ENCODE measurements at places on chromosomes 7 and 10.

DNA sequence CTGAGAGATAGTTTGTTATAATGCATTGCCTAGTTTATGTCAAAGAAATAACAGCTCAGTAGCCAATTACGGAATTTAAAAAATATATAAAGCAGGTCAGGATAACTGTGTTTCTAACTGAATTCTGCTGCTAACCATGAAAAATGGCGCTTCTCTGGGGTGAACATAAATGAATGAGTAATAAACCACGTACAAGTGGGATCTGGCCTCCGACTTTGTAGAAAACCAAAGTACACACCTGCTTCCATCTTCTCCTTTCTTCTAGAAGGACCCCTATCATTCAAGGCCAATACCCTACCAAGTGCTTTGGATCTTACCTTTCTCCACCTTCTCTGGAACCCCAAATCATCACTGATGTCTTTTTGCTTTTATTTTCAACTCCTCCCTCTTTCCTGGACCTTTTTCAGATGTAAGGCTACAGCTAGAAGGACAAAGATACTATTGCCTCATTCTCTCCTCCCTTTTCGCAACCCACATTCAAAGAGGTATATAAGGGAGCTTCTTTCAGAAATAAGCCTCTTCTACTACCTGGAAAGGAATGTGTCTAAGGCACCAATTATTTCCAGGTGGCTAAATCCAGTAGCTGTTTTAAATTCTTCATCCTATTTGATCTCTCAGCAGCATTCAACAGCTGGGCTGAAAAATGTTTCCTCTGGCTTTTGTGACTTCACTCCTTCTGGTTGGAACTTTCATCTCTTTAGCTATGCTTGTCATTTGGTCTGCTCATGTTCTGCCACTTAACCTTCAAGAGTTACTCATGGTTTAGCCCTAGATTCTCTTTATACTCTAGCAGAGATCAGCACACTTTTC lies 37.7 kb downstream of the NAMPT start:
- no peak for DNase-seq

DNA sequence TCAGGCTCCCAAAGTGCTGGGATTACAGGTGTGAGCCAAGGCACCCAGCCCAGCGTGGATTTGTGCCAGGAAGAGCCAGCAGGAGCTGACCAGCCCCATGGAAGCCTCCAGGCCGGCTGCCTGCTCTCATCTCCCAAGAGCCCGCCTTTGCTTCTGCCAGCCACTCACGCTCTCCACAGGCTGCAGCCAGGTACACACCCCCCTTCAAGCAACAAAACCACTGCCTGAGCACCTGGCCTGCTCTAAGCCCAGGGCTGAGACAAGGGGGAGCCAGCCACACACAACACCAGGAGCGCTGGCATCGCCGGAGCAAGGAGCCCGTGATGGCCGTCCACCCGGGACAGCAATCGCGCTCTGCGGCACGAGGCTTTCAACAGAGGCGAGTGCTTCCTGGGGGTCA lies 34.5 kb downstream of the MAD1L1 start:
- no peak for DNase-seq

DNA sequence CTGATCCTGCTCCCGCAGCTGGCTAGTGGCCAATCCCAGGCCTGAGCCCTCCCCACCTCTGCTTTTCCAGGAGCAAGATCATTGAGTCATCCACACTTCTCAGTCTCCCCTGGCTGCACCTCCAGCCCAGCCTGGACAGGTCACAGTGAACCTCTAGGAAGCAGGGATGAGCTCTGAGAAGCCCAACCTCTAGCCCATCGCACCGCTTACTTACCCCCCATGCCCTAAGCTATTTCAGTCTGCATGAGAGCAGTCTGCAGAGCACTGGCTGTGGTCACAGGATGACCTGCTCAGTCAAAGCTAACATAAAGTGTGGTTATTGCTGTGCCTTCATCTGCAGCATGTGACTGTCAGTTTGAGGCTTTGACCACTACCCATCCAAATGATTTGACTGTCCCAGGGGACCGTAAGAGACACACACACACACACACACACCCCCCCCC lies 129.2 kb downstream of the SORBS1 start:
- no peak for DNase-seq

GRCh38 chr7:21304808-21305375 lies 123.0 kb upstream of the SP4 start:
- no peak for DNase-seq

- no peak for DNase-seq
These were observed 5.2 kb downstream of the PDLIM1 start for GRCh38 chr10:95285556-95285955.

DNA sequence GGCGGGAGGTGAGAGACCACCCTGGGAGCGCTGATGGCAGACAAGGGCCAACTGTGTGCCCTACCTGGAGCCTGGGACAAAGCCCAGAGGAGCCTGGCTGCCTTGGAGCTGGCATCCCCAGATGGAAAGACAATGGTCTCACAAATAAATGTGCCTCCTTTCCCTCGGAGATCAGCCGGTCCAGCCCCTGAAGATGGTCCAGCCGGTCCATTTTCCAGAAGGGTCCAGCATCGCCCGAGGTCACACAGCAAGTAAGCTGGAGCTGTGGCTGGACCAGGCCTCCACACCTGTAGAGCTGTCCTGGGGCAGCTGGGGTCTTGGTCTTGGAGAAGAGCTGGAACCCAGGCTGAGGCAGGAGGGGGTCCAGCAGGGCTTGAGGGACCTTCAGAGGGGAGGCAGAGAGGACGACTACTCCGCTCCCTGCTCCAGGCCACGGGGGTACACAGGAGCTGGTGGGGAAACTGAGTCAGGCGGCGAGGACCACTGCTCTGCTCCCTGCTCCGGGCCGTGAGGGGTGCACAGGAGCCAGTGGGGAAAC lies 3.6 kb downstream of the ELFN1 start:
- no peak for DNase-seq

Data from frontal cortex (tissue), 4 donors.